Stimulated activated CD4-positive, alpha-beta T cell treated with anti-CD3 and anti-CD28 coated beads, Interleukin-2, amount 100 ng/mL, for 4 hours (primary cell): ENCODE measurements at places on chromosomes 13 and 19.

GRCh38 chr13:88764103-88764502, 1092.9 kb downstream of the SLITRK5 start:
- no peak for DNase-seq

- no peak for DNase-seq
These were observed 513.1 kb downstream of the SLITRK6 start for GRCh38 chr13:85286081-85286480.

DNA sequence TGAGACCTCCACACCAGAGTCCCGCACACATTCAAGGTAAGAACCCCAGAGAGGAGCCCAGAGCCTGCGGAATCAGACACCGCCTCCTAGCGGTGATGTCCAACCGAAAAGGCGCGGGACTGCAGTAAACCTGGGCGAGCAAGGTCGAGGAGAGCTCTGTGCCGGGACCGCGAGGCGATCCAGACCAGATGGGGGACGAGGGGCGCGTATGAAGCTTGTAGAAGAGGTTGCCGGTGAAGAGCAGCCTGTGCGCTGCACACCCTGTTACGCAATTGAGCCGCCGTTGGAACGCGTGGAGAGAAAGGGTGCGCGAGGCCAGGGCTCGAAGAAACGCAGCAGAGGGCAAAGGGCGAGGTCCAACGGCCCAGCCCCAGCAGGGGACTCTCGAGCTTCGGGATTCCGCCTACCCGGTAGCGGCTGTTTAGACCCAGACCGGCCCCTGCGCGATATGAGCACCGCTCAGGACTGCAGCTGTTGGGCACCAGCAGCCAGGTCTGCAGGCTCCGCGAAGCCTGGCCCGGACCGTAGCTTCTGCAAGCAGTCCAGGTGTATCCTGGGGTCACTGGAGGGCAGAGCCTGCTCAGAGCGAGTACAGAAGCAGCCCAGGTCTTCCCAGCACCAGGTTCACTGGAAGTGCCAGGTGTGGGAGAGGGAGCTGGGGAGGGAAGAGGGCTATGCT, 65.9 kb upstream of the ZNF599 start:
- no peak for DNase-seq

GRCh38 chr13:24740014-24740890, 23.7 kb upstream of the RNF17 start:
- DNase-seq: no peak

GRCh38 chr13:85693889-85694511, 105.2 kb downstream of the SLITRK6 start:
- no peak for DNase-seq

DNA sequence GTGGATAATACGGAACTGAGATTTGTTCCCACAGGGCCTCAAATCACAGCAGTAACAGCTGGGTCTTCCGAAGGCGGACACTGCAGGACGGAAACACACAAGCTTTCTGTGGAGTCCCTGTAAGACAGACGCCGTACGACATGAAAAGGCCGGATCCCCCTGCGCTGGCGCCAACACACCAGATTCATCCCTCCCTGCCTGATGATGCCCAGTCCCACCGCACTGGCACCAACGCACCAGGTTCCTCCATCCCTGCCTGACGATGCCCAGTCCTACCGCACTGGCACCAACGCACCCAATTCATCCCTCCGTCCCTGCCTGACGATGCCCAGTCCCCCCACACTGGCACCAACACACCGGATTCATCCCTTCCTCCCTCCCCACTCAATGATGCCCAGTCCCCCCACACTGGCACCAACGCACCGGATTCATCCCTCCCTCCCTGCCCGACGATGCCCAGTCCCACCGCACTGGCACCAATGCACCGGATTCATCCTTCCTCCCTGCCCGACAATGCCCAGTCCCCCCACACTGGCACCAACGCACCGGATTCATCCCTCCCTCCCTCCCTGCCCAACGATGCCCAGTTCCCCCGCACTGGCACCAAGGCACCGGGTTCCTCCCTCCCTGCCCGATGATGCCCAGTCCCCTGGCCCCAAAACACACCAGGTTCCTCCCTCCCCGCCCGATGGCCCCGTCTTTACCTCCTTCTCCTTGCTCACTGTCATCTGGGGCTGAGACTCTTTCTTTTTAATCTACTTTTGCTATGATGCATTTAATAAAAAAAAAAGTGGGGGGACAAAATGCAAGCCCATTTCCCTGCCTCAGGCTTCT, 55.1 kb downstream of the RASA3 start:
- no peak for DNase-seq

DNA sequence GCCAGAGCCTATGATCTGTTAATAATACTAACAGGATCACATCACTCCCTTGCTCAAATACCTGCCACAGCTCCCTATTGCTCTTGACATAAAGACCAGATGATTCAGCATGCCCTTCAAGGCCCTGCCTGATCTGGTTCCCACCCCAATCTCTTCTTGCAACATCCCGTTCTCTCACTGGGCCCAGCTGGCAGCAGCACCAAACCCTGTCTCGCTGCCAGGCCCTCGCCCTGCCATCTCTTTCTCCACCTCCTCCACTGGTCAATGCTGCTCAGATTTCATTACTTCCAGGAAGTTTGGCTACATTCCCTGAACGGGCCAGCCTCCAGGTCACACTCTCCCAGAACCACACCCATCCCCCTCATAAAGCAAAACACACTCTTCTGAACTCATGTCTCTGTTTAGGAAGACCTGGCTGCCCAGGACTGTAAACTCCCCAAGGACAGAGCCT, 8.6 kb upstream of the BCAT2 start:
- no peak for DNase-seq

GRCh38 chr19:36423925-36424324, 5.5 kb upstream of the ZFP82 start:
- DNase-seq: no peak

- DNase-seq: no peak
These were observed 72.1 kb downstream of the KATNAL1 start for GRCh38 chr13:30235216-30235615.

- no peak for DNase-seq
These were observed 186.3 kb downstream of the TDRD3 start for GRCh38 chr13:60583196-60583888.

DNA sequence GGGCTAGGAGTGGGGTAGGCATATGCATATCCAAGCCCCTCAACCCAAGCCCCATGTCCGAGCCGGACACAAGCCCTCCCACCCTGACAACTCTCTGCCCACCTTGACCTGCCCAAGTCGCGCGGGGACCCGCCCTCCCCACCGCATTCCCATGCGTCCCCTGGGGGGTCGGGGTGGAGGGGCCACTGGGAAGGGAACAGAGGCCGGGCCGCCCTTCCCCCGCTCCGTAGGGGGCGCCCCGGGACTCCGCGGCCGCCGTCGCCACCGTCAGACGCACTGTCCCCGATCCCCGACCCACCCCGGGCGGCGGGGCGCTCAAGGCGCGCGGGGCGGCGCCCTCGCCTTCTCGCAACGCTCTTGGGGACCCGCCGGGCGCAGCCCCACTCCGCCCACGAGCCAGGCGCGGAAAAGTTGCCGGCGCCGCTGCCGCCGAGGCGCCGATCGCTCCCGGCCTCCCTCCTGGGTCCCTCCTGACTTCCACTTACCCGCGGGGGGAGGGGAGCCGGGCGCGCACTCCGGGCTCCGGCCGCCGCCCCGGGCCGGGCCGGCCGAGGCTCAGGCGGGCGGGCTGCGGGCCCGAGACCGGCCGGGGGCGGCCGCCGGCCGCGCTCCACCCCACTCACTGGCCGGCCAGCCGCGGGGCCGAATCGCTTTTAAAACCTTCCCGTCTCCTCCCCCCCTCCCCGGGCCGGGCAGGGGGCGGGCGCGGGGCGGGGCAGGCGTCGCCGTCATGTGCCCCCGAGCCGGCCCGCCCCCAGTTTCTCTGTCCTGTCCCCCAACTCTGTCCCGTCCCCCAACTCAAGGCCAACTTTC, 34.4 kb upstream of the NANOS3 start:
- peak; percentile 57 for DNase-seq

- DNase-seq: no peak
These were observed 9.3 kb downstream of the IRF2BP1 start for GRCh38 chr19:45876411-45877197.

DNA sequence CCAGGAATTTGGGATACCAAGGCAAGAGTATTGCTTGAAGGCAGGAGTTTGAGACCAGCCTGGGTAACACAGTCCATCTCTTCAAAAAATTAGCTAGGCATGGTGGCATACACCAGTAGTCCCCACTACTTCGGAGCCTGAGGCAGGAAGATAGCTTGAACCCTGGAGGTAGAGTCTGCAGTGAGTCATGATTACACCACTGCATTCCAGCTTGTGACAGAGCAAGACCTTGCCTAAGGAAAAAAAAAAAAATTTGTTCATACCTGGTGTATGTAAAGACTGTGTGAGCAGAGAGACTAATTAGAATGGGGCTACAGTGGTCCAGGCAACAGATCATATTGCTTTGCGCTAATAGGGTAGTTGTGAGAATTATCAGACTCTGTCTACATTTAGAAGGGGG, 778.3 kb upstream of the PCDH20 start:
- no peak for DNase-seq

- DNase-seq: no peak
These were observed 7.1 kb downstream of the KLF16 start for GRCh38 chr19:1856345-1856697.

DNA sequence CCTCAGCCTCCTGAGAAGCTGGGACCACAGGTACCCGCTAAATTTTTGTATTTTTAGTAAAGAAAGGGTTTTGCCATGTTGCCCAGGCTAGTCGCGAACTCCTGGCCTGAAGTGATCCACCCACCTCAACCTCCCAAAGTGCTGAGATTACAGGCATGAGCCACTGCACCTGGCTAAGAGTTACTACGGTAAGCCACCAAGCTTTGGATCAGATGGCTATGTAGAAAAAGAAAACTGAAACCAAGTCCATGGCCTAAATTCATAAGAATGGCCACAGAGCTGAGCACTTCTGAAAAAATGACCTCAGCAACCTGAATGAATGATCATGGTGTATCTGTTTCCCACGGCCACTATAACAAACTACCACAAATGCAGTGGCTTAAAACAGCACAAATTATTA, 9.4 kb downstream of the OPA3 start:
- DNase-seq: no peak

DNA sequence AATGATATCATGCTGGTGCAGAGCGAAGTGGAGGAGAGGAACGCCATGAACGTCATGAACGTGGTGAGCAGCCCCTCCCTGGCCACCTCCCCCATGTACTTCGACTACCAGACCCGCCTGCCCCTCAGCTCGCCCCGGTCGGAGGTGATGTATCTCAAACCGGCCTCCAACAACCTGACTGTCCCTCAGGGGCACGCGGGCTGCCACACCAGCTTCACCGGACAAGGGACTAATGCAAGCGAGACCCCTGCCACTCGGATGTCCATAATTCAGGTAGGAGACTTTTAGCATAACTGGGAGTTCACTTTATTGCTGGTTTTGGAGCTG, 3.3 kb downstream of the PCDH17 start:
- no peak for DNase-seq

DNA sequence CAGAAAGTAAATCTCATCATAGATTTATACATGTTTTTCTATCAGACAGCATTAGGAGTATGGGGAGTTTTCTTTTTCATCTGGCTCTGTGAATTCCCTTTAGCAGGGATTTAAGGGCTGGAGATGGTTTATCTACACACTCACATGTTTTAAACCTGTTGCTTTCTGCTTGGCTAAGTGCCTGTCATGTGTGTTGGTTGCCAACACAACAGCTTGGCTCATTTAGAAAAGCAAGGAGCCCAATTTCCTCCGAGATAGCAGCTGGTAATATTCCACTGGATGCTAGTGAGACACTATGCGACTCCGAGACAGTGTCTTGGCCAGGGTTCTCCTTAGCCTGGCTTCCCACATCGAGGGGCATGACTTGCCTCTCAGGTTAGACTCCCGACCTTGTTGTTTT, 83.3 kb downstream of the KLF5 start:
- no peak for DNase-seq

DNA sequence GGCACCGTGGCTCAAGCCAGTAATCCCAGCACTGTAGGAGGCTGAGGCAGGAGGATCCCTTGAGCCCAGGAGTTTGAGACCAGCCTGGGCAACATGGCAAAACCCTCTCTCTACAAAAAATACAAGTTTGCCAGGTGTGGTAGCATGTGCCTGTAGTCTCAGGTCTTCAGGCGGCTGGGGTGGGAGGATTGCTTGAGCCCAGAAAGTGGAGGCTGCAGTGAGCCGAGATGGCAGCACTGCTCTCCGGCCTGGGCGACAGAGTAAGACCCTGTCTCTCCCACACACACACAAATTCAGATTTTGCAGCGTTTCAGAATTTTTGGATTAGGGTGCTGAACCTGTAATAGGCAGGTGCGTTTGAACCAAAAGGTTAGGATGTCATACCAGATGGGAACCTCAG, 2.2 kb downstream of the RPS11 start:
- no peak for DNase-seq

GRCh38 chr13:34000955-34001354, 183.0 kb downstream of the RFC3 start:
- no peak for DNase-seq

DNA sequence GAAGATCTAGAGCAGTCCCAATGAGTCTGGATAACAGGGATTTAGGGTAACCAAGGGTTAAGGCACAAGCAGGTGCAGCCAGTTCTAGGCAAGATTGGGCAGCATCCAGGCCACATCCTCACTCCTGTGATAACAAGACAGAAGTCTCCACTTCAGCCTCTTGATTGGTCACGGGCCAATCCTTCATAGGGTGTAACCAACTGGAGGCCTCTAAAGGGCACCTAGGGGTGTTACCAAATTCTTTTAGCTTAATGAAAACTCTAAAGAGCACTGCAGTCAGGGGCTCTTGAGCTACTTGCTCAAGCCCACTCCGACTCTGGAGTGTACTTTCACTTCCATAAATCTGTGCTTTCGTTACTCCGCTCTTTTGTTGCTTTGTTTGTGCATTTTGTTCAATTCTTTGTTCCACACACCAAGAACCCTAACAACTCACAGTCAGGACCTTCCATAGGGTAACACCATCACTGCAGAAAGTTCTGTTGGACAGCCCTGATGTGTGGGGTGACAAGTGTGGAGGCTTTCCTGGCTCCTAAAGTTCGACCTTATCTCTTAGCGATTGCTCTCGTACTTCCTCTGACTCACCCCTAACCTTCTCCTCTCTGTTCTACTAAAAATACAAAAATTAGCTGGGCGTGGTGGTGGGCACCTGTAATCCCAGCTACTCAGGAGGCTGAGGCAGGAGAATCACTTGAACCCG, 36.1 kb downstream of the ZSWIM9 start:
- no peak for DNase-seq

DNA sequence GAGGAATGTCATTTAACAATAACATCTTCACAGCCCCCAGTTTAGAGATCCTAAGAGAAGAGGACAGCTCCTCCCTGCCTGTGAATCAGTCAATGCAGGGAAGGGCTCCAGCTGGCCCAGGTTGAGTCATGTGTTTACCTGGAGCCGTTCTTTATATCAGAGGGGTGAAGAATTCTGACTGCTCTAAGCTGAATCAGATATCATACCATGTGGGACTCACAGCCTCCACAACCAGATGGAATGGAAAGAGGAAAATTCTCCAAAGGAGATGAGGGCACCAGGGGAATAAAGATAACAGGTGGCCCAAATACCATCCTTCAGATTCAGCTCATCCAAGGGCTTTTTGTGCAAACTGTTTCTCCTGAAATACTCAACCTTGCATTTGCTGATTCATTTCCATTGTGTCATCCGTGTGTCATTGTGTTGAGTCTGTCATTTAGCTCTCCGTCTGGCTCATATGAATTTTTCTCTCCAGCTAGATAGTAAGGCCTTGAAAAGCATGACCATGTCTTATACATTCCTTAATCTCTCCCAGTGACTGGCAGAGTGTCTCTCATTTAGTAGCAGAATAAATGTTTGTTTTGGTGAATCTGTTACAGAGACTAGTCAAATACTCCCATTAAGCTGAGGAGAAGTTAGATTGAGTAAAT, 217.9 kb downstream of the RFC3 start:
- DNase-seq: no peak
